CD4-positive, alpha-beta T cell treated with Interleukin-6 for 4 hours (primary cell): ENCODE measurements at places on chromosomes 1 and 21.

- DNase-seq, result peak; percentile 81
These were observed 120.6 kb downstream of the SPSB1 start for GRCh38 chr1:9413071-9413876.

DNA sequence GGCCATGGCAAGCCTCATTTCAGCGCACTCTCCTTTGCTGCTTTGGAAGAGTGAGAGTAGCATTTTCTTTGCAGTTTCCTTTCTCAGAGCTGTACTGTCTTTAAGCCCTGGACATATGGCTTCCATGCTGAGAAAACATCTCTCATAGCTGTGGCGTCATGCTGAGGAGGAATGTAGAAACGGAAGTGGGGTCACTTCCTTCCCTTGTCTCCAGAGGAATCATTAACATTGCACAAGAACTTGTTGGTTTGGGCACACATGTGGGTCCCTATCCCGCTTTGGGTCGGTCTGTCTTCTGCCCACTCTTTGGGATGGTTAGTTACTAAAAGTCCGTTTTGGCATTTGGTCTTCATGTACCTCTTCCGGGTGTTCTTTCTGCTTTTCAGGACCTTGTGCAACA lies 5.6 kb downstream of the MFN2 start:
- DNase-seq, result no peak

GRCh38 chr1:230746617-230747016 lies 571 bp upstream of the CAPN9 start:
- DNase-seq, result no peak

DNA sequence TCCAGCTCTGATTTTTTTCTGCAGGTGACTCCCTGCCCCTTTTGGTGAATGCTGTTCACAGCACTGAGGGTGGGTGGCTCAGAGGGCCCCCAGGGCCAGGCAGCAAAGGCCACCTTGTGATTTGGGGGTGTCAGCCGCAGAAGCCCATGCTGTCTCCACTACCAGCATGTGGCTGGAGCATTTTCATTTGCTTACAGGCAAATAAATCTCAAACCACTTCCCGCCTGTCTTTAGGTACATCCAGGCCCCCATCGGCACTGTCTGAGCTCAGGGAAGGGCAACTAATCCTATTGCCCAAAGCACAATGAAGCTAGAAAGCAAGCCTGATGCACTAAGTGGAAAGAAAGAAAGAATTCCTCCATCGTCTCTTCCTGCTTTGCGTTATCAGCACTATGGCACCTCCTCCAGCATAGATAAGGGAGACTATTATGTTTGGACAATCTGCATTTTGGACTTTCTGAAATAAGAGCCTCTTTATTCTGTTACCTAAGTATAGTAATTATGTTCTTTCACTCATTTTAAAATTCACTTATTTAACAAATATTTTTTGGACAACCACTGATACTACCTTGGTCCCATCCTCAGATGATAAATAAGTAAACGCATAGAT lies 100.5 kb upstream of the TLR5 start:
- DNase-seq, result no peak

DNA sequence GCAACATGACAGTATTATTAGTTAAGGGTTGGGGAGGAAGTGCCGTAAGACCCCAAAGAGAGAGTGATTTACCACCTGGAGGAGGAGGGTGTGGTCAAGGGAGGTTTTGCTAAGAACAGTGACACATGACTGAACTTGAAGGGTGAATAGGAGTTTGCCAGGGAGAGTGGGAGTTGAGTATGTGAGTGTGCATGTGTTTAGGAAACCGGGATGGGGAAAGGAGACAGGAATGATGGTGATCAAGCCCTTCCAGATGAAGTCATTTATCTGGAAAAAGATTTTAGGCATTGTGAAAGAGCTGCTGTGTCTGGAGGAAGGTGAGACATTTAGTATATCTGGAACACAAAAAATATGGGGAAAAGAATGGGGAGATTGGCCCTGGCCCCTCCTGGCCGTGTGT lies 28.1 kb upstream of the IL10 start:
- DNase-seq, result no peak

DNA sequence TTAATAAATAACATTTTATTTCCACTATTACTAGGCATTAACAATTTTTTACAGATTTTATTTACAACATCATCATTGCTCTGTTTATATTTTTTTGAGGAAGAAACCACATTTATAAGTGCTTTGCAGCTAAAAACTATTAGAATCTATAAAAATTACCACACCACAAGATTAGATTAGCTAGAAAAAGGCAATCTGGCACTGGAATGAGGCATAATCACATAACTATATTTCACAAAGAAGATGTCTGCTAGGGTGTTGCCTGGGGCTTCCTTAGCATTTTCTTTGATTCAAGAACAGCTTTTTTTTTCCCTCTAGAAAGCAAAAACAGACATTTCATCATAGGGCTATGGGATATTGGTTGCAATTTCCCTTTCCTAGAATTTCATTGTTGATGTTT lies 2169.2 kb downstream of the MRPL39 start:
- DNase-seq, result no peak

GRCh38 chr1:77048615-77049005 lies 170.6 kb downstream of the PIGK start:
- no peak for DNase-seq

DNA sequence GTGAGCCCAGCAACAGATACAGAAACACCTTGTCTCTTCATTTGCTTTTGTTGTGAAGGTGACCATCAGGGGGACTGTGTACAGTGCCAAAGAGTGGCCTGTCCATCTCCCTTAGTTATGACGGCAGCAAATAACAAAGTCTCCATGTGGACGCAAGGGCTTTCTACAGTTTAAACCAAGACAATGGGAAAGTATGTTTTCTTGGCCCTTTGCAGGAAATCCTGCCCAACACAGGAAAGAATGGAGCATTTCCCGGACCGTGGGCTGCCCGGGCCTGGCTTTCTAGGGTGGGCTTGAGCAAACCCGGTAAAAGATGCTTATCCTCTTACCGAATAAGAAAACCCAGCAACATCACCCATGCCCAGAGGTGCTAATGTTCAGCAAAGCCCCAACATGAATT lies 87.3 kb downstream of the ZBTB18 start:
- no peak for DNase-seq

DNA sequence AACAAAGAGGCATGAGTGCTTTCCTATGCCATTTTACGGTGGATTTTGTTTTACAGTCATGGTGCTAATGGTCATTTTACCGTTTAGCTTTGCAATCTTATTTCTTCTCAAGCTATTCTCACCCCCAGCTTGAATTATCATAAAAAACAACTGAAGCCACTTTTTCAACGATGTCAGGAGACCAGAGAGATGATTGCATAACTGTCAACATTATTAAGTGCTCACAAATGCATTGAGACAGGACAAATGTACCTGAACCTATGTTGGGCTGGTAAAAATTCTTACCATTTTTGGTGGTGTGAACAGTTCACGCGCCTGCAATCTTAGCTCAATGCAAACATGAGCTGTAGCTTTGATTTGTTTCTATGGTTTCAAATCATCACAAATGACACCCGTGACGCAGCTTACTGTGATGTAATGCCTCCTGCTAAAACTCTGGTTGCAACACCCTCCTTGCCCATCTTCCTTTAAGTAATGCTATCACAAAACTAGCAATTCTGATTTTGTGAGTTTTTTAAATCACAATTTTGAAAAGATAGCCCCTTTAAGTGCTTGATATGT lies 104.4 kb downstream of the UCHL5 start:
- no peak for DNase-seq

- no peak for DNase-seq
These were observed 30.6 kb upstream of the EXO1 start for GRCh38 chr1:241817331-241817792.

- no peak for DNase-seq
These were observed 22.9 kb downstream of the PLXNA2 start for GRCh38 chr1:208221291-208221622.

DNA sequence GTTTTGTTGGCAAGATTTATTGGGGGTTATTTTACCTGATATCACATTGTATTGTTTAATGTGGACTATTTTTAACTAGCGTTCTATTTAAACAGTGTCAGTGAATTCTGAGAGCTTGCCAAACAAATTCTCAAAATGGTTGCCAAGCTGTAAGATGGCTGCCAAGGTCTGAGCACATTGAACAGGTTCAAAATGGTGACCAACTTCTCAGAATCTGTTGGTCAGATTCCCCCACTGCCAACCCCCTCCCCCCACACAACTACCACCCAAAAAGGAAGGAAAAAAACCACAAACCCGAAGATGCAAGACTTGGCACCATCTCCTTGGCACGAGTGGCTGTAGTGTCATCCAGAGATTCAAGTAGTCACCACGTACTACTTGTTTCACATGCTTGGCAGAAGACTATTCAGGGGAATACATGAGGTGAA lies 159.1 kb downstream of the NFIA start:
- DNase-seq, result no peak

GRCh38 chr1:181190364-181191035 lies 102.0 kb downstream of the IER5 start:
- no peak for DNase-seq

- DNase-seq, result peak; percentile 69
These were observed 55.5 kb downstream of the FOXO6 start for GRCh38 chr1:41416552-41417334.

DNA sequence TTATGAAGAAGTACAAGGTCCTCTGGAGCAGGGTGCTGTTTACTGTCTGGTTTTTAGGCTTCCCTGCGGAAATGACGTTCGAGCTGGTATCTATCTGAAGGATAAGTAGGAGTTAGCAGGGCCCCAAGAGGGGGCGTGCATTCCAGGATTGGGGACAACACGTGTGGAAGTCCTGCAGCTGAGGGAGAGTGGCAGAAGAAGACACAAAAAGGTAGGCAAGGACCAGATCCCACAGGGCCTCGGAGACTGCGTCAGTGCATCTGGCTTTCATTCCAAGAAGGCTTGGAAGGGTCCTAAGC lies 5.9 kb downstream of the RIMS3 start:
- no peak for DNase-seq

- no peak for DNase-seq
These were observed 2.1 kb downstream of the KCNN3 start for GRCh38 chr1:154867841-154868605.

DNA sequence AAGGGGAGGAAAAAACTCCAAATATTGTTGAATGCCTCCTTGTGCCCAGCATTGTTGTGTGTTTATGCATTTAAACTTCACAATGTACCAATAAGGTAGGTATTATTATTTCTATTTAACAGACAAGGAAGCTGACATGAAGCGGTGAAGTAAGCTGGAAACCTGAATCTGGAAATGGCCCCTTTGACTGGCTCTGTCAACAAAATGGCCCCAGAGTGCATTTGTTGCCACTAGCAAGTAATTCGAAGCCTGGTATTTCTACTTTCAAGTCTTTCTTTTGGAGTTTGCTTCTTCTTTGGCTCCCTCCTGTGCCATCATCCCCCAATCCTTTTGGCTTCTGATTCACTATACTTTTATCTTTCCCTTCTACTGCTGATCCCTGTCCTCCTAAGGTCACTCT lies 23.1 kb downstream of the CRYZL1 start:
- no peak for DNase-seq

- DNase-seq, result no peak
These were observed 18.3 kb upstream of the MMEL1 start for GRCh38 chr1:2650967-2651645.

DNA sequence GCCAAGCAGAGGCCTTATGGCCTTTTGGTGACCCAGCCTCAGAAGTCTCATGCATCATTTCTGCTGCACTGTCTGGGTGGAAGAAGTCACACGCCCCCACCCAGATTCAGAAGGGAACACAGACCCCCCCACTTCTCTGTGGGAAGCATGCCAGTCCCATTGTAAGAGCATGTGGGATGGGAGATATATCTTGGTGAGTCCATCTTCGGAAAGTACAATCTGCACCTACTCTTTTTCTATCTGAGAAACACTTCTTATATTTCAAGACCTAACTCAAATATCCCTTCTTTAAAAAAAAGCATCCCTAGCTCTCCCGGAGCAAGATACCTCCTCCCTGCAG lies 159.6 kb upstream of the FGGY start:
- no peak for DNase-seq

DNA sequence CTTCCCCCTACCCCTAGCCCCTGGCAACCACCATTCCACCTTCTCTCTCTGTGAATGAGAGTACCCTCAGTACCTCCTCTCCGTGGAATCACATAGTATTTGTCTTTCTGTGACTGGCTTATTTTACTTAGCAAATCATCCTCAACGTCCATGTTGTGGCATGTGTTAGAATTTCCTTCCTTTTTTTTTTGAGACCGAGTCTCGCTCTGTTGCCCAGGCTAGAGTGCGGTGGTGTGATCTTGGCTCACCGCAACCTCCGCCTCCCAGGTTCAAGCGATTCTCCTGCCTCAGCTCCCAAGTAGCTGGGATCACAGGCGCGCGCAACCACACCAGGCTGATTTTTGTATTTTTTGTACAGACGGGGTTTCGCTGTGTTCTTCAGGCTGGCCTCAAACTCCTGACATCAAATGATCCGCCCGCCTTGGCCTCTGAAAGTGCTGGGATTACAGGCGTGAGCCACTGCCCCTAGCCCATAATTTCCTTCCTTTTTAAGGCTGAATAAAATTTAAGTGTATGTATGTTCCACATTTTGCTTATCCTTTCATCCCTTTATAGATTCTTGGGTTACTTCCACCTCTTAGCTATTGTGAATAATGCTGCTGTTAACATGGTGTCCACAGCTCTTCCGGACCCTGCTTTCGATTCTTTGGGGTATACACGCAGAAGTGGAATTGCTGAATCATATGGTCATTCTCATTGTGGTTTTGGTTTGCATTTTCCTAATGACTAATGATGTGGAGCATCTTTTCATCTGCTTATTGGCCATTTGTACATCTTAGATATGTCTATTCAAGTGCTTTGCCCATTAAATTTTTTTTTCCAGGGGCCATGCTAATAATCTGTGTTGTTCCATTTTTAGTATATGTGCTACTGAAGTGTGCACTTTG lies 32.3 kb downstream of the ERRFI1 start:
- no peak for DNase-seq

- DNase-seq, result no peak
These were observed 24.7 kb upstream of the POGK start for GRCh38 chr1:166814611-166815010.

DNA sequence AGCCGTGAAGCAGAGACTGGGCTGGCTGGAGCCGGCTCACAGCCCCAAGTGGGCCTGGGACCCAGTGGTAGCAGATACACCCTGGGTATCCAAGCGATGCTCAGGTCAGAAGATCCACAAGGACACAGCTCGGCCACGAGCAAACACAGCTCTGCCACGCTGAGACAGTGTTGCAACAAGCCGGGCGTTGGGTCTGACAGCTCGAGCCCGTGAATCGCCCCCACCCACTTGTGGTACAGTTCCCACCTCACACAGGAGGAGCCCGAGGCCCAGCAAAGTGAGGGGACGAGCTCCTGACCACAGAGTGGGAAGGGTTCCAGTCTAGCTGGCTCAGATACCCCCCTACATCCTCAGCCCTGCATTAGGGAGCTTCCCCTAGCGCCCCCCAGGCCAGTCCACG lies 8.9 kb upstream of the PRKCZ start:
- no peak for DNase-seq

- DNase-seq, result no peak
These were observed 18.0 kb downstream of the CSF1 start for GRCh38 chr1:109928591-109929111.

DNA sequence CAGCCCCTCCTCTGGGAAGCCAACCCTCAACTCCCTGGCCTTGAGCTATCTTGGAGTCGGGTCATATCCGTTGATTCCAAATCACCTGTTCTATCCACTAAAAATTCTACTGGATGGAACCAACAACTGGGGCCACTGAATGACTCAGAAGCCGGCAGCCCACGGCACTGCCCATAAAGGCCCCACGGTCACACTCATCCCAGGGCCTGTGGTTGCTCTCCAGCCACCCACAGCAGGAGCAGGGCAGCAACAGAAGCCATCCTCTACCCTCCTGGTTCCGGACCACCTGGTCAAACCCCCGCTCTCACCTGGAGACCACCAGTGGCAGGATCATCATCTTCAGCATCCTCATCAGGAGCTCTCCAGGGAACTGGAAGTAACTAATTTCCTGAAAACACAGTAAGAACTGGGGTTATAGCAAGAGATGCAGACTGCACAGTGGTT lies 8.4 kb downstream of the SLC1A7 start:
- DNase-seq, result no peak
